H9 (cell line): ENCODE measurements at places on chromosomes 2 and 18.

DNA sequence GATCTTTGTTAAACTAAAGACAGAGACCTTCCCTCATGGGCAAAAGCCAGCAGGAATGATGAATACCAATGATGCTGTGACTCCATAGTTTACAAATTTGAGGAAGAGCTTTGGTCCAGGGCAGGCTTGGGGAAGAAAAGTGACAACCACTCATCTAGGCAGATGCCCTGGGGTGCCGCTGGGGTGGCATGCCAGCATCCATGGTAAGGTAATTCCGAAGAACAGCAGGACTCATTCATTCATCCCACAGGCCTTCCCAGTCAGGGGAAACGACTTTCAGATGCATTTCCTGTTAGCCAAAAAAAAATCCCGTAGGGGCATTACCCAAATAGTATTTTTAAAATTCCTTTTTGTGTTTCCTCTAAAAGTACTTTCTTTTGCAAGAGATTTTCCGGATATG, 180.7 kb upstream of the SERPINE2 start:
- H3K4me1 ChIP-seq = peaks cover 3% of the 10 kb centered on the region
- H3K27ac ChIP-seq = no peak overlapping the region
- no peaks in the 10 kb centered on the region for H3K27me3 ChIP-seq
- no peak for DNase-seq
- H3K36me3 ChIP-seq = no peaks in the 10 kb centered on the region; the same call in 1 of the 2 replicates
- no peak overlapping the region for H3K4me3 ChIP-seq

- H3K36me3 ChIP-seq = no peaks in the 10 kb centered on the region
- H3K4me3 ChIP-seq = no peak overlapping the region
- H3K4me1 ChIP-seq = no peaks in the 10 kb centered on the region
- DNase-seq = no peak
Measured at GRCh38 chr18:8868276-8868675, 162.9 kb downstream of the MTCL1 start.

GRCh38 chr18:76602191-76602590, 107.1 kb upstream of the ZNF516 start:
- DNase-seq = no peak
- no peak overlapping the region for H3K4me3 ChIP-seq
- H3K27ac ChIP-seq = no peak overlapping the region
- H3K4me1 ChIP-seq = no peaks in the 10 kb centered on the region

DNA sequence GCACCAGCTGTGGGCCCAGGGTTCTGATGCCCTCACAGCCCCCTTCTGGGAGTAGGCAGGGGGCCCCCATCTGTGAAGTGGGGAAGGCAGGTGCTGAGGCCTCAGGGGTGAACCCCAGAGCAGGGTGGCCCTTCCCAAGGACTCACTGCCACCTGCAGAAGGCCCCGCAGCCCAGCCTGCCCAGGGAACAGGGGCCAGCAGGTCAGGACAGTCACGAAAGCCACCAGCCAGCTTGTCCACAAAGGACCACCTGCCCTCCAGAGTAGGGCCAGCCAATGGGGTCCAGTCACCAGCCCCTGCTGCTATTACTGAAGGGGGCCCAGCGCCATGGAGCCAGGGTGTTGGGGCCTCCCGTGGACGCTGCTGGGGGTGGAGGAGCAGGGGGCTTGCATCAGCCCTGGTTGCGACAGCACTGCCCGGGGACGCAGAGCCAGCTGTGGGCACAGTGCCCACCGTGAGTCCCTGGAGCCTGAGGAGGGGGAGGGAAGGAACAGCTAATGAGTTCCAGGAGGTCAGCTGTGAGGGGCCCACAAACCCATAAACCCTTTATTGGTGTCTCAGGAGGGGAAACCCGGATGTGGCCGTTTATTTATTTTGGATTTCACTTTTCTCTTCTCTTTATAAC, 11.5 kb upstream of the SNED1 start:
- no peak overlapping the region for H3K4me3 ChIP-seq
- H3K36me3 ChIP-seq = no peaks in the 10 kb centered on the region
- H3K27ac ChIP-seq = no peak overlapping the region

DNA sequence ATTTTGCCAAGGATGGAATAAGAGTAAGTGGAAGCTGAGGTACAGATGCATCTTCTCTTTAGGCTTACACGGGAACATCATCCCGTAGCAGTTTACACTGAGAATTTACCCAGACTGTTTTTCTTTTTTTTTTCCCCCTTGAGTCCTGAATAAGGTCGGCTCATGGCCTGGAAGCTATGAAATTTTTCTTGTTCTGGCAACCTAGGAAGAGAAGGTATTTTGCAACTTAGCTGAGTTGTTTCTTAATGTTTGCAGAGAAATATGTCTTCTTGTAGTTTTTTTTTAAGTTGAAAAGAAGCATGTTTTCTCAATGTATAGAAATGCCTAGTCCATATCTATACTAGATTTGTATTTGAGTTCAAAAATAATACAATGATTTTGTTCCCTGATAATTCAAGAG, 712.5 kb downstream of the TDRD15 start:
- H3K4me3 ChIP-seq = no peak overlapping the region
- DNase-seq = no peak
- no peaks in the 10 kb centered on the region for H3K27me3 ChIP-seq
- H3K4me1 ChIP-seq = no peaks in the 10 kb centered on the region; the same call in 1 of the 2 replicates
- H3K36me3 ChIP-seq = no peaks in the 10 kb centered on the region

GRCh38 chr2:48600204-48600813, 17.3 kb upstream of the GTF2A1L start:
- H3K27ac ChIP-seq = no peak overlapping the region
- no peaks in the 10 kb centered on the region for H3K4me1 ChIP-seq
- no peak for DNase-seq
